ENCODE measurements at places on chromosomes 3 and 15.
A peak's percentile ranks its signal among the peaks of the same experiment; 100 is the strongest.

DNA sequence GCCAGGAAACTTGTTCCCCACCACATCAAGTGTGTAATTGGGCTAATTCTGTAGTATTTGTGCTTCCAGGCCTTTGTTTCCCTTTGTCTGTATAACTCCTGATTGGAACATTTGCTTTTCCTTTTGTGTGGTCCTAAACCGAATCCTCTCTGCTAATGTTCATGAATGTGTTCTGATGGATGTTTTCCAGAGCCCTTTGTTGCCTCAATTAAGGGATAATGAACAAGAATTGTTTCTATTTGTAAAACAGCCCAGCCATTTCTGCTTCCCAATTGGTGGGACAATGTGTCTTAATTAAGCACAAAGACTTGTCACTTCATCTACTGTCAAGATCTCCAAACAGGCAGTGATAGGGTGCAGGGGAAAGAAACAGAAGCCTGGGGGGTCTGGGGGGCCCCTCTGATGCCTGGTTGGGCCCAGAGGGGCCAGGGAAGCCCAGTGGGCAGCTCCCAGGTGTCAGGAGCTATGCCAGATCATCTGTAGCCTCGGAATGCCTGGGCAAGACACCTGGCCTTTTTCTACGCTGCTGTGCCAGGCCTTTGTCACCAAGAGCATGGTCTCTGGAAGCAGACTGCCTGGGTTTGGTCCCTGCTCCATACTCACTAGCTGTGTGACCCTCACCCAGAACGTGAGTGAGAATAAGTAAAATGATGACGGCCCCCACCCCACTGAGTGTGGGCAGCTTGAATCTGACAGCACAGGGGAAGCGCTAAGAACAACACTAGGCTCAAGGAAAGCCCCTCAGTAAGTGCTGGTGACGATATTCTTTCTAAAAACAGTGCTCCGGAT is 116.6 kb upstream of the PRR20G start:
- no peak for DNase-seq

GRCh38 chr15:74821091-74821789 is 5.2 kb upstream of the CPLX3 start:
- peak; percentile 95 for DNase-seq

DNA sequence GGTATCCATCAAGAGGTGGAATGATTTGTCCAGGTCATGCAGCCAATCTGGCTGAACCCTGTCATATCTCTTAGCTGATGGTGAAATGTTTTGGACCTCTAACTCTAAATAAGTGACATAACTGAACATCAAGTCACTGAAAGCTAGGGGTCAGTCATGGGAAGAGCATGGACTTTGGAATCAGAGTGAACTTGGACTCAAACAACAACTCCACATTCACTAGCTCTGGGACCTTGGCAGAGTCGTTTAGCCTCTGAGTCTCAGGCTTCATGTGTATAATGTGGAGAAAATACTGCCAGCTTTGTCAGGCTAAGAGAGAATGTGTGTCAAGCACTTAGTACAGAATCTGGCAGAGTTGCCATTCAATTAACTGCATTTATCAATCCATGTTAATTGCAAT is 557.8 kb upstream of the CFAP20DC start:
- DNase-seq: no peak

- DNase-seq: no peak
These were observed 336.1 kb downstream of the TBL1XR1 start for GRCh38 chr3:176861137-176861536.

- DNase-seq: peak; percentile 61
These were observed 300.3 kb downstream of the GABRG3 start for GRCh38 chr15:27271258-27271657.

DNA sequence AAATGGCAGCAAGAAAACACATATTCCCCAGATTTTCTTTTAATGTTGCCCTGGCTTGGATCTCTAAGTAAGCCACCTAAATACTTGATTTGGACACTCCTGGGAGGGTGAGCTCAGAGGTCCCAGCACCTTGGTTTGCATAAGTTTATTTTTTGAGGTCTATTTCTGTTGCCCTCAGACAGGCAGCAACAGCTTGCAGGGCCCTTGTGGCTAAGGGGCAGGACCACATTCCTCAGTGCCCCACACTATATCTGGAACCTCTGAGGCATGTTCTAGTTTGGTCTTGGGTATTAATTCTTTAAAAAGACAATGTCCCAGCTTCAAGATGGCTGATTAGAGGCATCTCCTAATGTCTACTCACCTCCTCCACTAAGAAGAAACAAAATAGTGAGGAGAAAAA is 57.5 kb downstream of the IGSF11 start:
- no peak for DNase-seq

DNA sequence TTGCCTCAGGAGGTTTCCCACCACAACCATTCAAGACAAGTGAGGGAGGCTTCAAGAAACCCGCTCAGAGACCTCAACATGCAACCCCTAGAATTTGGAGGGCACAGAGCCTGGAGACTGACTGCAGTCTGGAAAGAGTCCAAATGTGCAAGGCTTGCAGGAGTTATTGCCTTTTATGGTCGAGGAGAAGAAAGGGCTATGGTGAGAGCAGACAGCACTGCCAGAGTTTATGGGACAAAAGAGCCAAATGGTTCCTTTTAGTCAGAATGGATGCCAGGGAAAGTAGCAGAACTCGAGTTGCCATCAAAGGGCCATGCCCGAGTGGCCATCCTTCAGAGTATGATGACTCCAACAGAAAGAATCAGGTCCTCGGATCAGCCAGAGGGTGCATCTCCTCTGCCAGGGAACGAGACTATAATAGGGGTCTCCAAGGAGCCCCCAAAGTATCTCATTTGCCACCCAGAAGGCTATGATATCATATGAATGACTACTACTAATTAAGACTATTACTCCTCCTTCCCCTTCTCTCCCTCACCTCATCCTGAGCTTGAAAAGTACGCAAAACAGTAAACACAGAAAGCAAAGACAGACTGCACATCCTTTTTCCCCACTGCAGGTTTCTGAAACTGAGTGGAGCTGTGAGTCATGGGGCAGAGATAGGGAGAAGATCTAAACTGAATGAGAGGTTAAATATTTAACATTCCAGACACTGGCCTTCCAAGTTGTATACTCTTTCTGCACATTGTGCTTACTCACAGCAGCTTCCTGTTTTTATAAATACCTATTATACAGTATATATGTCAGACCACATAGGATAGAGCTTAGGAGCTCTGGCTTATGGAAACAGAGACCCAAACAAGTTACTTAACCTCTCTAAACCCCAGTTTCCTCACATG is 33.9 kb upstream of the TMCO5A start:
- DNase-seq: no peak

GRCh38 chr3:178329936-178330335 is 206.3 kb upstream of the KCNMB2 start:
- DNase-seq: no peak

DNA sequence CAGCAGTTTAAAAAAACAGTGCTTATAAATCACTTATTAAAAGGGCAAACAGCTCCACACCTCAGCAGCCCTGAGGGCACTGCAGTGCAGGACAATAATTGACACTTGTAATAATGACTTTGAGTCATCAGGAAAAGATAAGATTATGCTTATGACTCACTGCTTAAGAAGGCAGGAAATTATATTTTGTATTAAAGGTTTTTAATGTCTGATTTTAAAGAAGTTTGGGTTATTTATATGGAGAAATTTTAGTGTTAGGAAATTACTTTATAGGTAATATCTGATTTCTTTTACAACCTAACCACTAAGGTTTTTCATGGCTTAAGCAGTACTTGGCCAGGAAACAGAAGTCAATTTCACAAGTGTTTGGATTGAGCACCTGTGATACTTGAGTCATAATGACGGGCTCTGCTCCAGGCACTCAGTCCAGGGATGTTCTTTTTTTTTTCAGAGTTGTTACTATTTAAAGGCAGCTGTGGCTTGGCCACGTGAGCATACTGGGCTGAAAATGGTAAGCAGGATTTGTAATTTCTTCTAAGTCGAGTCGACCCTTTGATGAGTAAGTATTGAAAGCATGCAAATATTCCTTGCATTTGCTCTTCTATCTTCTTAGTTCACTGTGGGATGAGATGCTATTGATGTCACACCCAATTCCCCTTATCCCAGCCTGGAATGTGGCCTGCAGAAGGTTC is 21.6 kb upstream of the SLC6A20 start:
- no peak for DNase-seq

DNA sequence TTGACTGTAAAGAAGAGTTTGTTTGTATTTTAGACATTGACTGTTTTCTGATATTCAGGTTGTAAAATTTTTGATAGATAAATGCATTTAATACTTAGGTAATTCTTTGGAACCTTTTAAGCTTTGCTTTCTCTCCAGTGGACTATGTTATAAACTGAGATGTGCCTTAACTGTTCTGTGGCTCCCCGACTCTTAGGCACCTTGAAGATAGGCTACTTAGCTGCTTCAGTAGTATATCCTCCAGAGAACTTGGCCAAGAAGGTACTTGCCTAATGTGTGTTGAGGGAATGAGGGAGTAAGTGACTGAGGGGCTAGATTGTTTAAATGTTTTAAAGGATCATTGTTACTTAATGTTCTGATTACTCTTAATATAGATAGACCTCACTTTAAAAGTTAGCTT is 141.3 kb upstream of the LRRFIP2 start:
- no peak for DNase-seq

DNA sequence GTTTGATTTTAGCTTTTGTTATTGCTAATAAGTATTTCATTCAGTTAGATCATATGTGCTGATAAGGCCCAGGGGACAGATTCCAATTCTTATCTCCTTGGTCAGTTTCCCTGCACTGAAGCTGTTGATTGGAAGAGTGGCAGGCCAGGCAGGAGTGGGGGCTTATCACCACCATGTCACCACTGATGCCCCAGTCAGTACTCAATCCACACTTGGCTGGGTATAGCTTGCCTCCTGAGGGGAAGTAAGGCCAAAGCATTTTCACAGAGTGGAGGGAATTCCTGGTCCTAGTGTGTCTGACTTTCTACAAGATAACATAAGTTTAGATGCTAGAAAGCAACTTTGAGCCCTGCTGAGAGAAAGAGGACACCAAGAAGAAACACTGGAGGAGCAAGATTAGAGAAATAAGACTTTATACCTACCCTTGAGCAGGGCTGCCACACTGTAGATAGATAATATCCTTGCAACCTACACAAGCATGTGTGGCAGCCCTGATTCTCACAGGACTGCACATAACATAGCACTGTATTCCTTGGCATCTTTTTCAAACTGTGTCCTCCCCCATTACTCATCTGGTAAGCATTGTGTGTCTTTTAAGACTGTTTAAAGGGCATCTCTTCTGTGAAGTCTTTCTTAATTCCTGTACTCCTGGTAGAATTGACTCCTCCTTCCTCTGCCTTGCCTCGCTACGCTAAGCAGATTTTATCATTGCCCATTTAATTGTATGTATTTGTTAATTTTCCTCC is 24.3 kb downstream of the OXNAD1 start:
- DNase-seq: no peak

DNA sequence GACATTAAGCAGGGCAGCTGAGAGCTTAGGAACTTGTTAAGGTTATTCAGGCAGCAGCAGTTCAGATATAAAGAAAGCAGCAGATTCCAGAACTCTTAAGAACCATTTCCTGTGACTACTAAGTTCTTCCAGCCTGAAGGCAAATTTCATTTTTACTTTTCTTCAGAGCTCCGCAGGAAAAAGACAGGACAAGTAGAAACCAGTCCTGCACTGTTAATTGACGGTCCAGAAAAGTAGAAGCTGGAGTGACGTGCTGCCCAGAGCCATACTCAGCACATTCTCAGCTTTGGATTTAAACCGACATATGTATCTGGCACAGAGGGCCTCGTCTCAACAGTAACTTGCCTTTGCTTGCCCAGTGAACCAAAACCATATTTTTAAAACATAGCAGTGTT is 219.4 kb upstream of the STRIT1 start:
- DNase-seq: no peak

DNA sequence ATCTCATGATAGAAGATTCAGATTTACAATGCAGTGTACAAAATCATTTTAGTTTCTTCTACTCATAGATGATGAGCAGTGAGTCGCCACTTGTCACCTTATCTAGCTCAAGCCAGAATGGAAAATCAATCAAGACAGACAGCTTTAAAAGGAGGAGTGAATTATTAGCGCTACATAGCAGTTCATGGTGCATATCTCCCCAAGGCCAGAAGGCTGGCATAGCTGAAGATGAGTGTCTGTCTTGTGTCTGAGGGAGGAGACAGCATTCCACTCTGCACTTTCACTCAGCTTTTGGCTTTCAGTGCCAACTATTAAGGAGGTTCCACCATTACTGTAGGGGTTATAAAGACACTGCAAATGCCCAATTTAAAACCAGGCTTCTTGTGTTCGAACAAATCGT is 804.1 kb upstream of the LMCD1 start:
- no peak for DNase-seq

GRCh38 chr15:30923429-30923828 is 19.7 kb downstream of the FAN1 start:
- no peak for DNase-seq

GRCh38 chr3:38638354-38638753 is 11.1 kb downstream of the SCN5A start:
- no peak for DNase-seq

- no peak for DNase-seq
These were observed 1273.6 kb upstream of the GBE1 start for GRCh38 chr3:83034806-83035703.

DNA sequence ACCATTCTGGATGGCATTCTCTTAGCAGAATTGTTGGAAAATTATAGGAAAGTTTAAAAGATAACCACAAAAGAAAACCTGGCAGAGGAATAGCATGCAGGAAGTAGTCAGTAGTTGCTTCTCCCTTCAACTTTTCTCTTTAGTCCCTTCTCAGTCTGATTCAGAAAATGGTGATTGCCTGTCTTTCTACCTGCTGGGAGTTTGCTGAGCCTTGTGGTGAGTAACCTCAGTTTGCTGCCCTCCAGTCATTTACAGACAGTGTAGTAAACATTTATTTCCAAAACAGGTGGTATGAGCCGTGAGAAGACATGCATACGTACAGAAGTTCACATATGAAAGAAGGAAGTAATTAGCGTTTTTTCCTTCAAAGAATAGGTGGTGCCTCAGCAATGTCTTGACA is 224.7 kb upstream of the POU1F1 start:
- DNase-seq: no peak

DNA sequence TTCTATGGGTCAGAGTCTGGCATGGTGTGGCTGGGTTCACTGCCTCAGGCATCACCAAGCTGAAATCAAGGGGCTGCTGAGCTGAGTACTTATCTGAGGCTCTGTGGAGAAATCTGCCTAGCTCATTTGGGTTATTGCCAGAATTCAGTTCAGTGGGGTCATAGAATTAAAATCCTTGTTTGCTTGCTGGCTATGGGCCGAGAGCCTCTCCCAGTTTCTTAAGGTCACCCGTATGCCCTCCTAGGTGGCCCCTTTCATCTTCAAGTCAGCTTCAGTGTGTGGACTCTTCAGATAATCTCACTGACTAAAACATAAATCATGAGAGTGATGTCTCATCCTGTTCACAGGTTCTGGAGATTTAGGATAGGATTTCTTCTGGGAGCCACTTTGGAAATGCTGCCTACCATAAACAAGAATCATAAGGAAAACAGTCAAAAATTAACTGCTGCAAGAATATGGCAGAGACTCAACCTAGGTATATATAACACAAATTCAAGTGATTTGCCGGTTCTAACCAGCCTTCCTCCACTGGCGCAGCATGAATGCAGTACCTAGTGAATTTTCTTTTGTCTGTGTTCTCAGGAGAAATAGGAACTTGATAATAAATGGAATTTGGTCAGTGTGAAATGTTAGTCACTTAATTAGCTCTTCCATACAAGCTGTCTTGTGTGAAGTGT is 5.3 kb downstream of the CP start:
- peak; percentile 65 for DNase-seq

- DNase-seq: peak; percentile 56
These were observed 37.7 kb upstream of the GNB5 start for GRCh38 chr15:52228921-52229320.

- DNase-seq: no peak
These were observed 366.9 kb upstream of the STAC start for GRCh38 chr3:36013425-36013824.

Data from NCI-H82 (cell line).